Kidney tubule cell (primary cell): ENCODE measurements at places on chromosomes 6 and 20.

- no peak for DNase-seq
Measured at GRCh38 chr6:42402184-42402583, 49.5 kb downstream of the TRERF1 start.

GRCh38 chr6:40526036-40526435 lies 61.1 kb downstream of the LRFN2 start:
- no peak for DNase-seq

DNA sequence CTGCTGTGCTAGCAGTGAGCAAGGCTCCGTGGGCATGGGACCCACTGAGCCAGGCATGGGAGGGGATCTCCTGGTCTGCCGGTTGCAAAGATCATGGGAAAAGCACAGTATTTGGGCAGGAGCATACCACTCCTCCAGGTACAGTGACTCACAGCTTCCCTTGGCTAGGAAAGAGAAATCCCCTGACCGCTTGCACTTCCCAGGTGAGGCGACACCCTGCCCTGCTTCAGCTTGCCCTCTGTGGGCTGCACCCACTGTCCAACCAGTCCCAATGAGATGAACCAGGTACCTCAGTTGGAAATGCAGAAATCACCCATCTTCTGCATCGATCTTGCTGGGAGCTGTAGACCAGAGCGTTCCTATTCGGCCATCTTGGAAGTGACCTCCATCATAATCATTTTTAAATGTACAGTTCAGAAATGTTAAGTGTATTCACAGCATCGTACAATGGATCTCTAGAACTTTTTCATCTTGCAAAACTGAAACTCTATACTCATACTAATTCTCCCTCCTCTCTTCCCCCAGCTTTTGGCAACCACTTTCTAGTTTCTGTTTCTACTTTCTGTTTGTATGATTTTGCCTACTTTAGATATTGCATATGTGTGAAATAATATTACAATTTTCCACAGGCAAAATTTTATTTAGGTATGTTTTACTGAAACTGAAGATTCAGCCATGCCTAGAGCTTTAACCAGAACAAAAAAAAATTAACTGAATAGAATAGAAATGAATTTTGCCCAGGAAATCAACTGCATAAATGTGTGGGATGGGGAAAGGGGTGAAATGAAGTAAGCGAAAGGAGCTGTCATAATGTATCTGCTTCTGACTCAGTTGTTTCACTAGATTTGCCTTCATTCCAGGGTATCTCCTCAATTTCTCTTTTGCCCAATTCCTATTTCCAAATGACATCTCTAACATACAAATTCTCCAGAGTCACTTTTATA lies 100.0 kb downstream of the RWDD2A start:
- DNase-seq: no peak

GRCh38 chr20:53547664-53548239 lies 45.9 kb downstream of the ZNF217 start:
- peak; percentile 69 for DNase-seq

DNA sequence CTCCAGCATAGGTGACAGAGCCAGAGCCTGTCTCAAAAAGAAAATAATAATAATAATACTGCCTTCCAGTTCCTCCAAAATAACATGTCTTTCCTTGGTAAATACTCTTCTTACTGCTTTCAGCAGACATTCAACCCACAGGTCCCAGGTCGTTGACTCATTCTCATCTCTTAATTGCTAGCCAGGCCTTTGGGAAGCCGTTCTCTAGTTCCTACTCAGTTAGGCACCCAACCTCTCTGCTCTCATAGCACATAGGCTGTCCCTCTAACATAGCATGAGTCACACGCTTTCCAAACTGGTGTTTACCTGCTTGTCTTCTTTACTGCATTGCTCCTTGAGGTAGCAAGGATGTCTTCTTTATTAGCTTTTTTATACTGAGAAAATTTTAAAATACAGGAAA lies 98.8 kb downstream of the LAMA2 start:
- DNase-seq: no peak

- DNase-seq: no peak
Measured at GRCh38 chr6:28809947-28810658, 113.7 kb downstream of the TRIM27 start.

DNA sequence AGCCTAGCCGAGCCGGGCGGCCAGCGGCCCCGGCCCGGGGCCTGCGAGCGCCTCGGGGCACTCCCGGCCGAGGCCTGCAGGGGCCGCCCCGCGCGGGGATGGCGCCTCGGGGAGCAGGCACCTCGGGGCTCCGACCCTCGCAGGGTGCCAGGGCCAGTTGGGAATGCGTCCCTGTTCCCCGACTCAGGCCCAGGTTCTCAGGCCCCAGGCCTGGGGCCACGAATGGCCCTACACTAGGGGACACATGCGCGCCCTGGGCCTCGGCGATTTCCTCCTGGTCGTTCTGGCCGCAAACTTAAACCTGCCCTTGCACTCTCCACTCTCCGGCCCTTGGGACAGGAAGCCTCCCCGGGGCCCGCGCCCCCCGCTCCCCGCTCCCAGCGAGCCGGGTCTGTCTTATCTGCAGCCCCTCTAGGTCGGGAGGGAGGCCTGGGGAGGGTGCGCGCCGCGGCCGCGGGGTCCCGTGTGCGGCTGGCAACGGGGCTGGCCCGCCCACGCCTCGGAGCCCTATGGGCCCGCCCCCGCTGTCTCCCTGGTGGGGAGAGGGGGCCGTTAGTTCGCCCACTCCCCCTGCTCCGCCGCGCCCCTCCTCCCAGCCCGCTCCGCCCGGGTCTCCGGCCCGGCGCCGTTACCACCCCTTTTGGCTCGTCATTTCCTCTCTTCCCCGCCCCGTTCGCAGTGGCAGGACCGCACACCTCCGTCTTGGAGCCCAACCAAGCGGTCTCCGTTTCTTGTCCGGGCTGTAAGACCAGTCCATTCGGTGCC lies 611 bp downstream of the NFYA start:
- DNase-seq: peak; percentile 82

GRCh38 chr6:1081551-1082284 lies 230.2 kb upstream of the FOXQ1 start:
- DNase-seq: peak; percentile 27

- peak; percentile 77 for DNase-seq
Measured at GRCh38 chr6:116461932-116462885, 1.0 kb downstream of the CALHM6 start.

DNA sequence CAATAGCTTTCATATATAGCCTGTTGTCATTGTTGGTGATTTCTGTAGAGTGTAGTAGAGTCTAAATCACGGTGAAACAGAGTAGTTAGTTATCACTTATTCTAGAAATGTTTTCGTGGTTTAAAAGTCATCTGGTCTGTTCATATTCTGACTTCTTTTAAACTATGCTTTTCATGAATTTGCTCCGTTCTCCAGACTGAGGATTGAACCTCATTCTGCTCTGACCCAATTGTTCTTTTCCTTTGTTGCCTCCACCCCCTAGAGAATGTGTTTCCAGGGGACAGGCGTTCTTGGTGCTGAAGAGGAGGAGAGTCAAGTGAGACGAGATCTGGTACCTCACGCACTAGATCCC lies 748 bp upstream of the ZNF292 start:
- DNase-seq: no peak

DNA sequence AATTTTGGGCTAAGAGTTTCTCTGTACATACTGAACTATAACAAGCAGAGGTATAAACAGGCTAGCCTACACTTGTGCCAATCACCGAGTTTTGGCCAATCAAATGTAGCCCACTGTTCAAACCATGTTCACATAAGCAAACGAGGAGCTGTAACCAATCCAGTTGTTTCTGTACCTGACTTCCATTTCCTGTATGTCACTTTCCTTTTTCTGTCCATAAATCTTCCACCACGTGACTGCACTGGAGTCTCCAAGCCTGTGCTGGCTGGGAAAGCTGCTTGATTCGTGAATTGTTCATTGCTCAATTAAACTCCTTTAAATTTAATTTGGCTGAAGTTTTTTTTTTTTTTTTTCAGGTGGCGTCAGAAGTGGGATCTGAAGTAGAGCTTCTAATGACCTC lies 332.9 kb downstream of the RNF144B start:
- no peak for DNase-seq

- no peak for DNase-seq
Measured at GRCh38 chr20:12978613-12979495, 29.9 kb upstream of the SPTLC3 start.

GRCh38 chr6:43828711-43829110 lies 58.7 kb downstream of the VEGFA start:
- no peak for DNase-seq

- no peak for DNase-seq
Measured at GRCh38 chr6:29726571-29727194, 3.4 kb downstream of the HLA-F start.

DNA sequence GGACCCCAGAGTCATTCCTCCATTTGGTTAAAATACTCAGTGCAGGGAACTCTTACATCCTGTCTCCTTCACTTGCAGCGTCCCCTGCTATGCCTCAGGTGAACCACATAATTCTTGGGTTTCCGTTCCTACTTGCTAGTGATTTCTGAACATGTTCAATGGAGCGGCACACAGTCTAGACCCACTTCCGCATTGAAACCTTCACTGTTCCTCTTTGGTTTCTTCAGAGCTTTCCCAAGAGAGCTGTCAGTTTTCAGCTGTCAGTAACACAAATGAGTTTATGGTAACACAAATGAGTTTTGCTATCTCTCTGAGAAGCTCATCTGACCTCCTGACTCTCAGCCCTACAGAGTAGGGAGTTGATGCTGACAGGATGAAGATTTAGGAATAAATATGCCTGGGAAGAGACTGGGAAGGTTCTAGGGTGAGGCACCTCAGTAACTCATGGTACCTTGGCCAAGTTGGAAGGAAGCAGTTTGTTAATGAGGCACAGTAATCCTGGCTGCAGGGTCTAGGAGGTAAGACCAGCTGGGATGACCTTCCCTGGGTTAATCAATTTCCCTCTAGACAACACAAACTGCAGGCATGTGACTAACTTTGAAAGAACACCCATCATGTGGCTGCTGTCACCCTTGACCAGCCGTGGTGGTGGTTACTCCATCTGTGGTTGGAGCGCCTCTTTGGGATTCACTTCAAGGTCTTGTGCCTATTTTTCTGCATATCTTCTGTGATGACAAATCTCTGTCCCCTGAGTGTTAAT lies 5.4 kb downstream of the SYS1 start:
- peak; percentile 44 for DNase-seq

- DNase-seq: no peak
Measured at GRCh38 chr6:83633149-83633548, 75.8 kb downstream of the SNAP91 start.

GRCh38 chr6:29519291-29520010 lies 31.7 kb upstream of the MAS1L start:
- no peak for DNase-seq

GRCh38 chr6:157459327-157459726 lies 78.3 kb downstream of the ZDHHC14 start:
- DNase-seq: no peak

DNA sequence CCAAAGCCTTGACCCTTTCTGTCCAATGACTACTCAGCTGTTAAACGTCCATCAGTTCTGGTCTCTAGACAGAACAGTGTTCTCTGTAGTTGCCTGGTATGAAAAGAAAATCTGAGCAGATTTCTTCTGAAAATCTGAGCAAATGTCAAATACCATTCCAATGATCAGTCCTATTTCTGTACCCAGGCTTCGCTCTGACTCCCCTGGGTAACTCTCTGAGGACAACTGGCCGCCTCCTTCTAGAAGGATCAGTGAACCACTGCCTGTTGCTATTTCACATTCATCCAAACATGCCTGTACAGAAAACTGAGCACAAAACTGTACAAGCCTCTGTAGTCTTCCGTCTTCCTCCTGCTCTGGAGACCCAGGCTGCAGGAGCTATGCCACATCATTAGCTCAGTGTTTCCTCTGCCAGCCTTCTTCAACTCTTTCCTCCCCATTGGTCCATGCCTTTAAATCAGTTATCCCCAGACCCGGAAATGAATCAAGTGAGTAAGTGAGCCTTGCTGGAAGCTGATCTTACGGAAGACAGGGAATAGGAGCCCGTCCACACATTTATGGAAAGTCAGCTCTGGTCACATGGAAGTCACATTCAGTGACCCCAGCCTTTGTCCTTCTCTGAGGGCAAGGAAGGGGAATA lies 63.3 kb downstream of the DAAM2 start:
- no peak for DNase-seq

DNA sequence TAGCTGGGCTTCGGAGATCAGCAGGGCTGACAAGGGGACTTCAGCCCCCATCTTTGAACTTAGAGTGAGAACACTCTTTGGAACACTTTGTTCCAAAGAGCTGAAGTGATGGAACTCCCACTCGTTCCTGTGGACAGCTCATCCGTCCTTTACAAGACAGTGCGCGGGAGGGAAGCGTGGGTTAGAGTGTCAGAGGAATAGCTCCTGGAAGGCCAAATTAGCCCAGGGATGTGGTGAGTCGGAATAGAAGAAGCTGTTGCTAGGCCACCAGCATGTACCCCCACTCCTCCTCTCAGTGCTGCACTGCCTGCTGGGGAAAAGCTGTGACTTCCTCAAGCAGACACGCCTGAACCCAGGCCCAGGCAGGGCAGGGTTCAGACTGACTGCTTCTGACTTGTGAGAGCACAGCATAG lies 1.7 kb downstream of the SDCBP2 start:
- DNase-seq: peak; percentile 80

GRCh38 chr20:8151372-8151771 lies 19.3 kb downstream of the PLCB1 start:
- DNase-seq: no peak

DNA sequence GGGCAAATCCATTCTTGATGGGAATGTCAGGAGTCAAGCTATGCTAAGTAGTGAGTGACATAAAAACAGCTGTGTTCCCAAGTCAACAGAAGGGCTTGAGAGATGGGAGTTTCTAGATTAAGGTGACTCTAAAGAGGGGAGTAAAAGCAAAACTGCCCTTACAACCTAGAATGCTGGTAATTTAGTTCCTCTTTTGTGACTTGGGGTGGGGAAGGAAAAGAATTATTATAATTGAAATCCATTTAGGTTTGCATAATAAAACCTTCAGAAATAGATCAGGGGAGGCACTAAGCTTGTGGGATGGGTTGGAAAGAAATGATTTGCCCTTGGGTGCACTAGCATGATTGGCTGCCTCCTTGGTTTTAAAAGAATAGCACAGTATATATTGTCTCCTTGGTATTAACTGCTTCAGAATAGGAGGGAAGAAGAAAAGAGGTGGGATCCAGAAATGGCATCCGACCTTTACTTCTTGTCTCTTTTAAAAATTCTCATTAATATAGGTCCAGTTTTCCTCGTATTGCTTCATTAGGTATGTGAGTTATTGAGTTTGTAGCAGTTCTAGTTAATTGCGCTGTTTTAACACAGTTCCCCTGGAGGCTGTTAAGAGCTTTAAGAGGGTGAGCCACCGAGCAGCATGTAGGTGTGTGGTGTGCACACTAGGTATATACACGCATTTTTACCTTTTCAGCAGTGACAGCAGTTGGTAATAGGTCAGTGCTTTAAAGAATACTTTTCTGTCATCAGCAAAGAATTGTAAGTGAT lies 95.3 kb upstream of the VSTM2L start:
- no peak for DNase-seq
